ENCODE measurements at places on chromosomes 3 and 15. TPM values are rescaled to one million over a fixed set of nuclear protein-coding genes. Genes with fewer than 3 reads are reported as not detected.

GRCh38 chr15:71261909-71262308 lies 146.6 kb downstream of the THSD4 start:
- no peak for DNase-seq

DNA sequence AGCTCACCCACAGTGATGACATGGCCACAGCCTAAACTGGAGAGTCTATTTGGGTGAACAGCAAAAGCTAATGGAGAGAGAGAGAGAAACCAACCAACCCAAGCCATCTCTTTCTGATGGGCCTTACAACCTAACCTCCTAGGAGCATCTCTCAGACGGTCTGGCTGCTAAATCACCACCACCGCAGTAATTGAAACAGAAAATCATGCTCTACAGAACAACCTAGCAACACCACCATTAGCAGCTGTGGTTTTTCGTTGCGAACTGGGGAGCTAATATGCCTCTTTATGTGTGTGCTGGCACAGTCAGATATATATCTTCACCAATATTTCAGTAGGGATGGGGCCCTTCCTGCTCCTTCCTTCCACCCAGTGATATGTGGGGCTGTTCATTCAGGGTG lies 166.9 kb upstream of the PROK2 start:
- no peak for DNase-seq

DNA sequence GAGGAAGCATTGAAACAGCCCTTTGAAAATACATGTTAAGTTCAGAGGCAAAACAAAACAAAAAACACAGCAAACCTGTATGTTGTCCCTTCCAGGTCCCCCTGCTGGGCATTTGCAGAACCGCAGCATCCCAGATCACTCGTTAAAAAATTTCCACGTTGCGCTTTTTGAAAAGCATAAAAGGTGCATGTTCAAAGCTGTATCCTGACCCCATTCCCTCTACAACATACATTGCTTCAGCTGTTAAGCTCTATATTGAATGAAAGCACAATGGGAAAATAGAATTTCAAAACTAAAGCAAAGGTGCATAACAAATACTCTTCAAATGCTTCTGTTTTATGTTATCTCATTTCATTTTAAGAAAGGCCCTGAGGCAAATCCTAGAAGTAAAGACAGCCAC lies 328.3 kb downstream of the THSD4 start:
- DNase-seq, result peak; percentile 47

DNA sequence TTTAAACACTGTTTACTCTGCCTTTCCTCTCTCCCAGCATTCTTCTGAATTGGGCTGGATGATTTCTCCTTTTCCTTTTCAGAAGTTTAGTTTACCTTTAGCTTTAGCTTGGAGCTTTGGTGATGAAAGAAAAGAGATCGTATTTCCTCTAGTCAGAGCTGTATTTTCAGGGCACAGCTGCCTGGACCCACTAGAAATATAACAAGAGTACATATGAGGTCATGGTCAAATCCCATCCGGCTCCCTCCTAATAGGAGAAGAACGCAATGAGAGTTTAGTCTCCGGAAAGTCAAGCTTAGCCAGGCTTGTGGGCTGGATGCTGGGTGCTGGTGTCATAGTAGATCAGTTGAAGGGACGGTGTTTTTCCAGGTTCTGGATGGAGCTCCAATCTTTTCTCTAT lies 177.1 kb upstream of the PFN2 start:
- peak; percentile 31 for DNase-seq

GRCh38 chr15:52511084-52511483 lies 17.6 kb downstream of the MYO5A start:
- no peak for DNase-seq

- DNase-seq, result no peak
Measured at GRCh38 chr15:101303408-101303807, 8.4 kb upstream of the SNRPA1 start.

DNA sequence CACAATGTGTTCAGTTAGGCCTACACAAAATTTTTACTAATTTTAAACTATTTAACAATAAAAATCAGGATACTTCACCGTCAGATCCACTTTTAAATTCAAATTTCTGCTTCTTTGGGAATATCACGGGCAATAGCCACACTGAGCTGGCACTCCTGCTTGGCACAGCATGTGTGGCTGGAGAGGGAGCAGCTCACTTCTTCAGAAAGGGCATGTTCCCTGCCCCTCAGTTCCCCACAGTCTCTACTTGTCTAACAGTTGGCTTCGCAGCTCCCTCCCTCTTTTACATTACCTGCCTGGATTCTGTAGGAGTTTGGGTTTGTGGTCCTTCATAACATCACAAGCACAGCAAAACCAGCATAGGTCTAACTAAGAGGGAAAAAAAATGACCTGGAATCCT lies 76.0 kb upstream of the TRIM42 start:
- DNase-seq, result no peak

DNA sequence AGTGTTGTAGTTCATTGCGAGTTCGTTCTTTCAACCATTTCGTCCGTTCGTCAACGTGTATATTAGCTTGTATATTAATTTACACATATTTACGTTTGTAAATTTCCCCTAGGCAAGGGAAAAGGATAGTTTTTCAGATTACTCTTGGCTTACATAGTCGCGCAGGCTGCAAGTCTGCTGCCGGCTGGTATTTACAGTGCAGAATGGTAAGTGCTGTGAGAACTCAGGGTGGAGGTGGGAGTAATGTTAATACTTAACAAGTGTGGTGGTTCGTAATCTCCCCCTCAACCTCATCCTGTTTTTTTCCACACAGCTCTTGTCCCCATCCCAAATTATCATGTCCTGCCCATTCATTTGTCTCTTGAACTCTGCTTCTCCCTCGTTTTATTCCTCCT lies 766 bp downstream of the FAM98B start:
- DNase-seq, result peak; percentile 18

- no peak for DNase-seq
Measured at GRCh38 chr3:53865732-53866499, 16.0 kb downstream of the ACTR8 start.

- DNase-seq, result peak; percentile 62
Measured at GRCh38 chr3:64327100-64327804, 102.0 kb upstream of the PRICKLE2 start.

- no peak for DNase-seq
Measured at GRCh38 chr3:151499168-151499567, 38.3 kb upstream of the IGSF10 start.

GRCh38 chr15:82950295-82950694 lies 2.2 kb downstream of the HOMER2 start:
- no peak for DNase-seq

DNA sequence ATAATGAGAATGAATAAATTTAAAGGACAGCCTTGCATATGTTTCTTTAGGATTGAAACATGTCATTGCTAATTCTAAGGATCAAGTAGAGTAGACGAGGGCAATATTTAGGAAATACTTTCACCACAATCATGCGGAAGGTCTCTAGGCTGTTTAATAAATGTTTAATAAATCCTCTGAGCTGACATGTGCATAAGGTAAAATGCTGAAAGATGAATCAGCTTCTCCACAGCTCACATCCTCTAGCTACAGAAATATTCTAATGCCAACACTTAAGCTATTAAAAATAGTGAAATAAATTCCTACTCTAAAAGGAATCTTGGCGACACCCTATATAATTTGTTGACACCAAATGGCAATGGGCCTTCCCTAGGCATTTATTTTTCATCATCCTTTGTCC lies 407.3 kb downstream of the TBL1XR1 start:
- no peak for DNase-seq

DNA sequence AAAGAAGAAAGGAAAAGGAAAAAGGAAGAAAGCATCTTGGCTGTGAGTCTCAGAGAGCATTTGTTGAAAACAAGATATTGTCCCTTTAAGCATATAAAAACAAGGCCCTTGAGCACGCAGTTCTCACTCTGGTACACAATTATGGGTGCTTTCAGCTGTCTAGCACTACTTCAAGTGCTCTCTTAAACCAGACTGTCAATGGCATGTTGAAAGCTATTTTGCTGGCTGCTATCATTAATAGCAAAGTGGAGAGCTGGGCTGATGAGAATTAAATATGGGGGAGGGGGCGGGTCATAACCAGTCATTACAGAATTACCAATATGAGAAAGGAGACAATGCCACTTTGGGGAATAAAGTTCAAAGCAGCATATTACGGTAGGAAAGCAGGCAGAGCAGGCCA lies 9.3 kb downstream of the TLE3 start:
- no peak for DNase-seq

DNA sequence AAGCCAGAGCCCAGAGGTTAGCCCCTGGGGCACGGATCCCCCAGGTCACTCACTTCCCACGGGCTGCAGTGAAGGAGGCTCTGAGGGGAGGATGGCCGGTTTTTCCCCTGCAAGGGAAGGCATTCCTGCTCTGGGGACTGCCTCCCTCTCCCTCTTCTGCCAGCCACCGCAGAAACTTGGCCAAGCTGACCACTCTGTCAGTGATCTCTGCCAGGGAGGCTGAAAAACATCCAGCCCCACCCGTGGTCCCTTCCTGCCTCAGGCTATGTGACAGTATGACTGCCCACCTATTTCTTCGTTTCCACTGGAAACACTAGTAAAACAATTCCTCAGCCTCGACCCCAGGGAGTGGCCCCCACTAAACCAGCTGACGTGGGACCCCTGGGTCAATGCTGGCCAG lies 14.6 kb upstream of the FANCD2 start:
- peak; percentile 17 for DNase-seq

DNA sequence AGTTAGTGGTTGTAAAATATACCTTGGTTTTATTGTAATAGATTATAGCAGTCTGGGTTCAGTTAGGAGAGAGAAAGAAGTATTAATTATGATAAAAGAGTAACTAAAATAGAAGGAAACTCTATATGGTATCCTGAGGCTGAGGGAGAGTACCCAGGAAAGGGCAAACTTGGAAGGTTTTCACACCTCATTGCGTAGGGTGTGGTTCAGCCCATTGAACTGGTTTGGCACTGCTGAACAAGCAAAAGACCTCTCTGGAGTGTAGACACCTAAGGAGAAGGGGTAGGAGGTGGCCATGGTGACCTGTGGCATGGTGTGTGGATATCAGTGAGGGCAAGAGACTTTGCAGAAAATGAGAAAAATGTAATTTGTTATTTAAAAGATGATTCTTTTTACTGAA lies 63.5 kb downstream of the STT3B start:
- no peak for DNase-seq

DNA sequence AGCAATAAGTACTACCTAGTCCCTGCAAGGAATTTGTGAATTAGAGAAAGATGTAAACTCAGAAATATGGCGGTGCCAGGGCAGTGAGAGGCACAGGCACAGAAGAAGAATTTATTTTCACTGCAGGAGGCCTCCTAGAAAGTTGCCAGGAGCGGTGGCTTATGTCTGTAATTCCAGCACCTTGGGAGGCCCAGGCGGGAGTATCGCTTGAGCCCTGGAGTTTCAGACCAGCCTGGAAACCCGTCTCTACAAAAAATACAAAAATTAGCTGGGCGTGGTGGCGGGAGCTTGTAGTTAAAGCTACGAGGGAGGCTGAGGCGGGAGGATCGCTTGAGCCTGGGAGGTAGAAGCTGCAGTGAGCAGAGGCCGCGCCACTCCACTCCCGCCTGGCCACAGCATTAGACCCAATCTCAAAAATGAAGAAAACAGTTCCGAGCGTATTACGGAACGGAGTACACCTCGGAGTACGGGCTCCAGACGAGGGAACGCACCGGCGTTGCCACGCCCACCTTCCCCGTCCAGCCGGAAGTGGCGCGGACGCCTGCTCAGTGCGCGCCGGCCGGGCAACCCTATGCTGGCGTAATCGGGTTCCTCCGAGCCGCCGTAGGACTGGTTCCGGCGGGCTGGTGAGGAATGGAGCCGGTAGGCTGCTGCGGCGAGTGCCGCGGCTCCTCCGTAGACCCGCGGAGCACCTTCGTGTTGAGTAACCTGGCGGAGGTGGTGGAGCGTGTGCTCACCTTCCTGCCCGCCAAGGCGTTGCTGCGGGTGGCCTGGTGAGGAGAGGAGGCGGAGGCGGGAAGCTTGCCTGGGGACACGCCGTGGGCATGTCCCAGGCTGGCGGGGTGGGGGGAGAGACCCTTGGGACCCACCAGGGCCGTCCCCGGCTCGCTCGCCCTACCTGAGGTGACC lies at the start of gene FBXO22:
Gene FBXO22 (plus strand): TSS at position 548 of the 909 bp plus-strand sequence. CDS start 86 bp downstream, at position 634.
- peak; percentile 93 for DNase-seq

DNA sequence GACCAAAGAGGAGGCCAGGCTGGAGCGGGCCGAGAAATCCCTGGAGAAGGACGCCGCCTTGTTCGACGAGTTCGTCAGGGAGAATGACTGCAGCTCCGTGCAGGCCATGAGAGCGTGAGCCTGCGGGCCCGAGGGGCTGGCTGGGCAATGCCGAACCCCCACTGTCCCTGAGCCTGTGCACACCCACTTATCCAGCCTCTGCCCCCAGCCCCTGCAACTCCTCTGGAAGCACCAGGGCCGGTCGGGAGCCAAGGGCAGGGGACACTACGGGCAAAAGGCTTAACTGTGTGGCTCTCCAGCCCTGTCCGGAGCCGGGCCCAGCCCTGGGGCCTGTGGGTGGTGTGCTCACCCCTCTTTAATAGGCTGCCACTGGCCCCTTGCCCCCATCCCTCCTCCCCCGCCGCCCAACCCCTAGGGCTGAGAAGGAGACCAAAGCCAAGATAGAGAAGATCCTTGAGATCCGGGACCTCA lies 24.0 kb downstream of the CFAP100 start:
- DNase-seq, result no peak

DNA sequence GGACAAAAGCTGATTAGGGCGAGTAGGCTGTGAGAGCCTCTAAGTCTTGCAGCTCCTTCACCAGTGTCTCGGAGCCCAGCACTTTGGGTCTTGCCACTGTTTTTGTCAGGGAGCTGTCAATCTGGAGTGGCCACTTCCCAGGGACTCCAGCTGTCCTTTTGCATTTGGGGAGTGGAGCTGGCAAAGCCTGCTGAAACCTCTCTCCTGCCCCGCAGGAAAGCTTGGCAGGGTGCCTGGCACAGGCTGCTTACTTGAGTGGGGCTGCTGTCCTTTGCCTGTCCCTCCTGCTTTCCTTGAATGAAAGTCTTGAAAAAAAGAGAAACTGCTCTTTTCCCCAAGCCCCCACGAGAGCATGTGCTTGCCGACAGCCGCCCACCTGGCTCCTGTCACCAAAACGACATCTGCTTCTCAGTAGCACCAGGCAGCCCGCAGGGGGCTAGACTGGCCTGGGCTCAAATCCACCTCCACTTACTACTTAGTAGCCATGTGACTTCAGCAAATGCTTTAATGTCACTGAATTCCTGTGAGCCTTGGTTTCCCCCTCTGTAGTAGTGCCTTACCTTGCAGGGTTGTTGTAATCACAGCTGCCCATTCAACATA lies 13.7 kb downstream of the USP13 start:
- DNase-seq, result peak; percentile 46

GRCh38 chr3:76673171-76673570 lies 366.7 kb upstream of the ROBO2 start:
- no peak for DNase-seq

- peak; percentile 45 for DNase-seq
Measured at GRCh38 chr15:90002428-90002844, 1.3 kb downstream of the ZNF710 start.

GRCh38 chr3:125116311-125117080 lies 60.7 kb upstream of the HEG1 start:
- DNase-seq, result peak; percentile 28

DNA sequence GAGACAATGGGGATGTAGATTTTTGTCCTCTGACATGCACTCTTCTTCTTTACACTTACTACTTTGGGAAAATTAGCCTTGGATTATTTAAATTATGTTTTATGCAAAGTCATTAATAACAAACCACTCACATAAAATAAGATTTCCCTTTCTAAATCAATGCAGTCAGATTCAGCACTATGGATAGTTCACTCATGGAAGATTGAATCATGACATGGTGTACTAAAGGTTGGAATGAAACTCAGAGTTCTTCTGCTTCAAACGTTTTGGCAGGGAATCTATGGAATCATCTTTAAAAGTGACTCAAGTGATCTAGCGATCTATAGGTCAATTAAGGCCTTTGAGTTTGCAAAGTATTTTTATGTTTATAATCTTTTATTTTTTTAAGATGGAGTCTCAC lies 154.3 kb downstream of the KCNMB2 start:
- DNase-seq, result no peak

The CHRNA3 gene
- total RNA-seq, result not detected

The ADAMTSL3 gene
- 12.5 TPM for total RNA-seq

The ATP13A4 gene
- under 0.01 TPM for total RNA-seq

The IRAK2 gene
- 27.0 TPM for total RNA-seq

The TIMP4 gene
- total RNA-seq, result 0.40 TPM
